ENCODE measurements at places on chromosomes 4 and X.

- no peak for DNase-seq
Observed at GRCh38 chr4:176735300-176735699, 57.4 kb downstream of the VEGFC start.

DNA sequence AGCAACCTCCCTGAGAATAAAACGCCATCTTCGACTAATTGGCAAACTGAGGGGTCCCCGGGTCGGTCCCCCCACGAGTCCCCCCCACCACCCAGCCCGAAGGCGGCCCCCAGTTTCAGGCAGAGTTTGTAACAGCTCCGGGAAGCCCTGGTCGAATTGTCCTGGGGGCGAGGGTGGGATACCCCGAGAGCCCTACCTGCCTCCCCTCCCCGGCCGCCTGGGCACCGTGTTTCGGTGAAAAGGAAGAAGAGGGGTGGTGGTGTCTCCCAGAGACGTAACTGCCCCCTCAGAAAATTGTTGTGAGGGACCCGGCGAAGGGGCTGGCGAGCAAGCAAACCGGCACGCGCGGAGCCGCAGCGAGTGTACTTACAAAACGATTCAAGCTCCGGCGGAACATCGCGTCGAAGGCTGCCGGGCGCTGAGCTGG is 1.2 kb downstream of the ATP11C start:
- no peak for DNase-seq

GRCh38 chr4:62622089-62622488 is 1422.0 kb downstream of the ADGRL3 start:
- DNase-seq, result no peak

DNA sequence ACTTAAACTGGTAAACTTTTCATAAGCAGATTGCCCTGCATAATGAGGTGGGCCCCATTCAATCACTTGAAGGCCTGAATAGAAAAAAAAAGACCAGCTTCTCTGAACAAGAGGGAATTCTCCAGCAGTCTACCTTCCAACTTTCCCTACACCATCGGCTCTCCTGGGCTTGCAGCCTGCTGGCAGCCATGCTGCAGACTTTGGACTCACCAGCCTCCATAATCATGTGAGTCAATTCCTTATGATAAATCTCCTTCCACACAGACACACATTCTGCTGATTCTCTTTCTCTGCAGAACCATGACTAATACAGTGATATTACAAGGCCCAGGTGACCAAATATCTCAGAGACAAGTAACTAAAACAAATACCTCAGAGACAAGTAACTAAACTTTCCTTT is 113.8 kb upstream of the WDR17 start:
- no peak for DNase-seq

DNA sequence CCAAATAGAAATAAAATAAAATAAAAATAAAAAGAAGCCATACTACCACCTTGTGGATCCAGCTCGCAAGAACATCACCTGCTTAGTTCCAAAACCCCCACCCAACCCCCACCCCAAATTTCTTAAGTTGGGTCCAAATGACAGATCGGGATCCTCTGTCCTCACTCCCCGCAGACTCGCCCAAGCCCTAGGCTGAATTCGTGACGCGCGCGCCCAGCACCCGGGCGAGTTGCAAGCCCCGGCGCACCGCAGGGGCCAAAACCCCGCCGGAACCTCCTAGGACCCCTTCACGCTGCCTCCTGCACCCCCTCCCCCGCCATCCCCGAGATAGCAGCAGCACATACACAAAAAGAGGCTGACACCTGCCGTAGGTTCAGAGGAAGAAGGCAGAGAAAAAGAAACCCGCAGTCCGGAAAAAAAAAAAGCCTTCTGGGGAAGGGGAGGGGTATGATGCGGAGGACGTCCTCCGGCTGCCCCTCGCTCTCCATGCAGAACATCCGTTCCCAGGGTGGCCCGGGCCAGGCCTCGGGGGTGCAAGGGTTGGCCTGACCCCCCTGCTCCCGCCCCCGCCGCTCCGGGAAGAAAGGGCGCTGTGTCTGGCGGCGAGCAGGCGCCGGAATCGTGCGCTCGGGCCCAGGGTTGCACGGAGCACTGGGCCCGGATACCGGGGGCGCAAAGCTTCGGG is 2.6 kb downstream of the NLGN4X start:
- no peak for DNase-seq

Data from activated T-helper 1 cell treated with anti-CD3 and anti-CD28 coated beads, Interleukin-2, amount 50 U/mL, for 16 hours (primary cell).